ENCODE measurements at places on chromosomes 3 and 15.

GRCh38 chr15:58608711-58609110 lies 140.8 kb downstream of the ADAM10 start:
- DNase-seq: no peak

GRCh38 chr3:119774444-119774843 lies 7.5 kb upstream of the NR1I2 start:
- no peak for DNase-seq

DNA sequence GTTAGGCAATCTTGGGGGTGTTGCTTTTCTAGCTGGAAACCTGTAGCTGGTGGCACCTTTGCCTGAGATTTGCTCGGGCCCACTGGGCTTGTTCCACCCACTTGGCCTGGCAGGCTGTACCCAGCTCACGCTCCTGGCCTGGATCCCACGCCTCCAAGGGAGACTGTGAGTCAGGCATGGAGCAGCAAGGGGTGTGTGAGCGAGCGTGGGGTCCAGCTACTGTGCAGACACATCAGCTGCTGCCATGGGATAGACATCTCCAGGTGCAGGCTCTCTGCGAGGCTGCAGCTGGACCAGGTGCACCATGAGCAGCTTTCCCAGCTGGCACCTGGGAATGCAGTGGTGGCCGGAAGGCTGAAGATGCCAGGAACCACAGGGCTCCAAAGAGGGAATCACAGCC lies 36.0 kb downstream of the NR1D2 start:
- no peak for DNase-seq

- no peak for DNase-seq
Observed at GRCh38 chr3:140427786-140428185, 250.1 kb upstream of the TRIM42 start.

- DNase-seq: no peak
Observed at GRCh38 chr15:64275934-64276333, 80.0 kb downstream of the CSNK1G1 start.

- no peak for DNase-seq
Observed at GRCh38 chr3:43423142-43423541, 136.8 kb downstream of the SNRK start.

All from stimulated activated CD8-positive, alpha-beta memory T cell treated with anti-CD3 and anti-CD28 coated beads, Interleukin-2, amount 100 ng/mL, for 1 hour (primary cell).